WTC11 (cell line): ENCODE measurements at places on chromosomes 4 and X. TPM values are rescaled to one million over a fixed set of nuclear protein-coding genes. Genes with fewer than 3 reads are reported as not detected.
A peak's percentile ranks its signal among the peaks of the same experiment; 100 is the strongest.

DNA sequence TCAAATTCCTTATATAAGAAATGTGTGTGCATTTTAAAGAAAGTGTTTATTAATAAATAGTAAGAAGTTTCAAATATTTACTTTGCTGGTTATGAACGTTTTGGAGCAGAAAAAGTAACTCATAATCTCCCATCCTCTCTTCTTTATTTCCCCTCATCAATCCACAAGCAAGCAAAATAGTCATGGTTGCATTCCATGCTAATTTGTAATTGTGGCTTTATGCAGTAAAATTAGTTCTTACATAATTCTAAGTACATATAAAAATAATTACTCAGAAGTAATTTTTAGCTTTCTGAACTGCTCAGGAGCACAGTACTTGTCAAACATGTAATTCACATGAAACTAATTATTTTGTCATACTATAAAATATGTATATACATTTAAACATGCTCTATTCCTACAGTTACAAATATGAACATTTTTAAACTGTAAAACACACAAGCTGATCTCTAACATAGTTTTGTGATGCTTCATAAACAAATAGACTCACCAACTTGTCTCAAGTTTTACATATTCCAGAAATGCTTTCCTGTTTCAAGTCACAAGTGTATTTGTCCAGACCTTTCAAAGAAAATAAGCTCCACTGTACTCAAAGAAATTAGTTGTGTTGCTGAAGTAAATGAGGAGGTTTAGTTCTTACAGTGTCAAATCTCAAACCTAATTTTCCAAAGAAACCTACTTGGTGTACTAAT, 218.9 kb downstream of the PABPC4L start:
- no peak for DNase-seq

- no peak for DNase-seq
Measured at GRCh38 chr4:184479516-184479950, 5.2 kb upstream of the IRF2 start.

DNA sequence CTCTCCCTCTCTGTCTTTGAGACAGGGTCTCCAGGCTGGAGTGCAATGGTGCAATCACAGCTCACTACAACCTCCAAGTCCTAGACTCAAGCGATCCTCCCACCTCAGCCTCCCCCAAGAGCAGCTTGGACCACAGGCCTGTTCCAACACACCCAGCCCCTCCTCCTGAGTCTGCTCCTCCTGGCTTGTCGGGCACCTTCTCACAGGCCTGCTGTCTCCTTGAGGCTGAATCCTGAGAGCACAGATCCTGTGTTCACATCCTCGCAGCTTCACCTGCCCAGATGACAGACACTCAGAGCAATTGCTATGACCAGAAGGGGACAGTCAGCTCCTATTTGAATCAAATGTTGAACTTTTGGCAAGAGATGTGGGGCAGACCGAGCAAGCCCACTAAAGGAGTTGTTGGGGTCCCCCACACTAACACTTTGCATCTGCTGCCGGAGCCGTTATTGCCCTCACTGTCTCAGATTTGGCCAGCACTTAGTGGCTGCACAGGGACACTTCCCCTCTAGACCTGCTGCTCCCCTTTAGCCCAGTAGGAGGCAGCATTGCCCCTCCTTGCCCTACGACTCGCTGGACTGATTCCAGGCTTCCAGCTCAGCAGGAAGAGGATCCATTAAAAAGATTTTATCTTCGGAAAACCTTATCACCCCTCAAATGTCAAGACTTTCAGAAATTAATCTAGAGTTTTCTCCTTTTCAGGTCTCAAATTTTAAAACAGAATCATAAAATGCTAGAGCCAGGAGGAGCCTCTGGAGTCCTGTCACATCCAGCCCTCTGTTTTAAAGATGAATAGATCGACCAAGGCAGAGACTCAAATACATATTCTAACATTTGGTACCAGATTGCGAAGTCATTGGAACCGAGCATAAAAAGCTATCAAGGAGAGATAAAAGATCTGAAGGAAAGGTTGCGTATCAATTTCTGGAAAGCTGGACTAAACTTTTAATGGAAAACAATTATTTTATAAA, 113.7 kb downstream of the USP46 start:
- DNase-seq = peak; percentile 85

GRCh38 chrX:40104985-40105834, 7.5 kb upstream of the BCOR start:
- DNase-seq = no peak

DNA sequence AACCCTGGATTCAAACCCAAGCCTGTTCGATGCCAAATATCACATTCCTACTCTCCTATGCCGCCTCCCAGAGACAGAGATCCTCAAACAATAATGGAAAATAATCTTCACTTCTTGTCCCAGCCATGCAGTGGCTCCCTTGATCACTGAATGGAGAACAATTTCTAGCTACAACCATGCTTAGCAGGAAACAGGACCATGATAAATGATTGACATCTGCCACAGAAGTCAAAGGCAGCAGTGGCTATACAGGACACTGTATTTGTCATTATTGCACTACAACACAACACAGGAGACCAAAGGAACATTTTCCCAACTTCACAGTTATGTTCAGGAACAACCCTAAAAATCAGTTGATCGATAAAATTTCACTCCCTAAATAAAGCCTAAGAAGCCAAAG, 243.3 kb upstream of the SLC7A11 start:
- DNase-seq = no peak

DNA sequence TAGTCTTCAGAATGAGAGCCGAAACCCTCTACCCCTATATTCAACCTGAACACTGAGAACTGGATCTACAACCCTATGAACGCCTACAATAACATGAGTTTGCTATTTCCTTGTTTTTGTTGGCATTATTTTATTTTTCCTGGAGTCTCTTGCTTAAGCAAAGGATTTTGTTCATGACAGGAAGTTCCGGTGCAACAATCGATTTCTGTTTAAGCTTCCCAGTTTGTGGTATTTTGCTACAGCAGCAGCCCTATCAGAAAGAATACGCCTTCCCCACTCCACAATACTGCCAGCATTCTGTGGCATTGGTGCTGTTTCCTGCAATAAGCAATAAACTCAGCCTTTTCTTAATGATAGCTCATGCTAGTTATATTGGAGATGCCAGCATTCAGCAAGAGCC, 60.9 kb downstream of the NPY5R start:
- no peak for DNase-seq

- DNase-seq = no peak
Measured at GRCh38 chr4:87846226-87846625, 13.5 kb downstream of the MEPE start.

- no peak for DNase-seq
Measured at GRCh38 chrX:13658602-13659001, 5.7 kb downstream of the TCEANC start.

DNA sequence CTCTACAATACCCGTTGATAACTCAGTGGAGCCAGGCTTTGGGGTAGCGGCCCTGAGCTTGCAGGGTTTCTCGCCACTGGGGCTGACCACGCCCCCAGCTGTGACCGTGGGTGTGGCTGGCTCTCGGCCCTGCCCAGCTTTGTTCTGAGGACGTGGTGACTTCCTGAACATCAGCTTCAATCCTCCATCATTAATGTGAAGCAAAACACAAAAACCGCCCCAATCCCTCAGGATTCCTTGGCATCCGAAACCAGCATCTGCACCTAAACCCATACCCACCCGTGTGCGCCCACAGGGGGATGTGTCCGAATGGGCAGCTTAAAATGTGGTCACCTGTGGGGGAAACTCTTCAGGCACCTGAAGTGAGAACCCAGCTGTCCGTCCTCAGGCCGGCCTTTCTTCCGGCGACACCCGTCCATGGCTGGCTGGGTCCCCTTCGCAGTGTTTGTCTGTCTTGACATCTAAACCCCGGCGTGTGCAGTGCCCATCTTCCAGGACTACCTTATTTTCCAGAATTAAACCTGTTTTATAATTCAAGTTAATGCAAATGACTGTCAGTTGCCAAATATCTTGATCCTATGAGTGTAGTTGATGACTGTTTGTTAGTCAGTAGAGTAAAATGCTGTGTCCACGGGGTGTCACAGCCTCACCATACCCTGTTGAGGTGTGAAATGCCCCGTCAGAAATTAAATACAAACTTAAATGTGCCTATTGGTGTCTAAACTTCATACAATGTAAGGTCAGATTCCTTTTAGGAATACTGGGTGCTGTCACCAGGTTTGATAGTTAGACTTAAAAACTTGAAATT, 27.3 kb downstream of the NELFA start:
- DNase-seq = peak; percentile 70

GRCh38 chr4:99357948-99358347, 5.4 kb upstream of the ADH1C start:
- DNase-seq = no peak

DNA sequence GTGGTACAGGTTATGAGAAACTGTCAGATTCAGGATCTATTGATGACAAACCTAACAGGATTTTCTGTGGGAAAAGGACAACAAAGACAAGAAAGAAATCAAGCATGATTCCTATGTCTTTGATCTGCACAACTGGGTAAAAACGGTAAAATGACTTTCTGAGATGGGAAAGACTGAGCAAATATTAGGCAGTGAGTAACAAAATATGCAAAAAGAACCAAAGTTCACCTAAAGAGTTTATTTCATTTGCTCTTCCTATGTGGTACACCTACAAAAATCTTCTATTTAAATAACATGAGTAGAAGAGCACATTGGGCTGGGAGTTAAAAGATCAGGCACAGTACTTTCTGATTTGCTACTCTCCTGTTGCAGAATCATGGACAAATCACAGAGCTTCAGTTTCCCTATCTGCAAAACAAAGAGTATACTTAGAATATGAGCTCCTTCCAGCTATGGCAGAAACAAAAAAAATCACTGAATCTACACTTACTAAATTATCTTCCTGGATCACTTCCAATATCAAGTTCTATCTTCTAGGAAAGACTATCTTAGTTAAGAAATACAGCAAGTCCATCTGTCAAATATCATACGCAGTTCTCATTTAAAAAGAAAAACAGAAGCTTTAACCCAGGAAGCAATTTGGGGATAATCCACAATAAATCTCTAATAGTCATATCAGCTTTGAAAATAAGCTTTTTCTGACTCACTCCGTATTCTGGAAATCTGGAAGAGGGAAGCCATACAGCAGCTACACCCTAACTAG, 37.4 kb downstream of the NFXL1 start:
- DNase-seq = no peak

DNA sequence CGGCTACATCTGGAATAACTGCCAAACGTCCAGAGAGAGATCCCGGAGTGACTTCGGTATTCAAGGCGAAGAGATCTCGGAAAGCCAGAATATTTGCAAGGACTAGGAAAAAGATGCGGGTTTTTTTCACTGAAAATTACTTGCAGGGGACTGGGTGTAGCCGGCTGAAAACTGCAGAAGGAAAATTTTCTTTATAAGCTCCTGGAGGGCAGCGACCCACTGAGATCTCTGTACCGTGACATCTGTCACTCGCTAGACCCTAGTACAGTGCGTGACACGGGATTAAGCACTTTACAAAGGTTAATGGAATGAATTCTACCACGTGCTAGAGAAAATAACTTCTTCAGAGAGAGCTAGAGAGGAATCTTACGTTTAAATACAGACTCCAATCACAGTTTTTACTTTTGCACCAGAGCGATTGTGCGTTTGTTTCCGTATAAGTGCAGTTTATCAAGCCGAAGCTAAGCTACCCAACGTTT, 1.1 kb upstream of the LCORL start:
- DNase-seq = no peak

GRCh38 chr4:104848597-104849225, 298.0 kb upstream of the TET2 start:
- no peak for DNase-seq

GRCh38 chrX:133897593-133898163, 87.7 kb downstream of the GPC3 start:
- DNase-seq = no peak

- no peak for DNase-seq
Measured at GRCh38 chr4:101718810-101719209, 71.7 kb upstream of the BANK1 start.

DNA sequence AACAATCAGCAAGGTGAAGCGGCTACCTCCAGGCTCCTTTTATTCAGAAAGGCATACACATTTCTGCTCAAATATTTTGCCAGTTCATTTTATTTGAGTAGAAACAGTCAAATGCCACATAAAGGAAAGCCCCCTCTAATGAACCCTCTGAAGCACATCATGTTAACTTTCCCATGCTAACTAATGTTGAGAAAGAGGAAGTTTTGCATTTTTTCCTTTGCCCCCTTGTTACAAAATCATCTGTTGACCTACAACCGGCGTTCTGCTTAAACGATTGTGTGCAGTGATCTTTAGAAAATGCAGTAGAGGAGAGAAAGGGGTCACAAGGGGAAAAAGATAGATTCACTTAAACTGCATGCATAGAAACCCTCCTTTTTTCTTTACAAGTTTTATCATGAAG, 25.2 kb upstream of the ATXN3L start:
- DNase-seq = no peak

DNA sequence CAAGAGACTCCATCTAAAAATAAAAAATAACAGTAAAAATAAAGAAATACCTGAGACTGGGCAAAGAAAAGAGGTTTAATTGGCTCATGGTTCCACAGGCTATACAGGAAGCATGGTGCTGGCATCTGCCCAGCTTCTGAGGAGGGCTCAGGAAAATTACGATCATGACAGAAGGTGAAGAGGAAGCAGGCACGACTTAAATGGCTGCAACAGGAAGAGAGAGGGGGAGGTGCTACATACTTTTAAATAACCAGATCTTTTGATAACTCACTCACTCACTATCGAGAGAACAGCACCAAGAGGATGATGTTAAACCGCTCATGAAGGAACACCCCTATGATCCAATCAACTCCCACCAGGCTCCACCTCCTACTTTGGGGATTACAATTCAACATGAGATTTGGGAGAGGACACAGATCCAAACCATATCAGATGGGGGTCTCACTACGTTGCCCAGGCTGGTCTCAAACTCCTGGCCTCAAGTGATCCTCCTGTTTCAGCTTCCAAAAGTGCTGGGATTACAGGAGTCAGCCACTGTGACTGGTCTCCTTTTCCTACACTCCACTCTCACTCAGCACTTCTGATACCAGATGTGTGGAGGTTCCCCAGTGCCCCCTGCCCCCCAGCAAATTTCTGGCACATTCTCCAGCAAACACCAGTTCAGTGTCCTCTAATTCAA, 11.9 kb upstream of the ZNF157 start:
- no peak for DNase-seq

The ITM2A gene
- 39.7 to 43.4 TPM (median 43.4 TPM) in 3 replicates for total RNA-seq

The TENT5D gene
- 0.07 to 0.18 TPM (median 0.13 TPM) in 3 replicates for total RNA-seq

The TRMT10A gene
- total RNA-seq = 3.3 to 4.5 TPM (median 3.7 TPM) in 3 replicates

The TAB3 gene
- 10.4 to 12.6 TPM (median 12.0 TPM) in 3 replicates for total RNA-seq

The NDP gene
- 0.23 to 0.28 TPM (median 0.27 TPM) in 3 replicates for total RNA-seq

The JCHAIN gene
- total RNA-seq = 0.32 to 0.71 TPM (median 0.68 TPM) in 3 replicates

The TMPRSS11E gene
- 1.9 to 3.5 TPM (median 2.9 TPM) in 3 replicates for total RNA-seq

The ARHGAP4 gene
- total RNA-seq = 52.1 to 66.9 TPM (median 65.3 TPM) in 3 replicates

The SMARCA1 gene
- 46.1 to 57.3 TPM (median 54.9 TPM) in 3 replicates for total RNA-seq

The MGAT4D gene
- not detected in 3 replicates for total RNA-seq

The MRPS18C gene
- total RNA-seq = 60.0 to 60.6 TPM (median 60.3 TPM) in 3 replicates

The MOB1B gene
- total RNA-seq = 26.1 to 28.6 TPM (median 28.0 TPM) in 3 replicates

The PSAPL1 gene
- 0.05 TPM in 1 of 3 replicates, not detected in the others for total RNA-seq

The BEX3 gene
- 263 to 292 TPM (median 277 TPM) in 3 replicates for total RNA-seq
